ENCODE measurements at places on chromosomes 13 and 19. TPM values are rescaled to one million over a fixed set of nuclear protein-coding genes. Genes with fewer than 3 reads are reported as not detected.

Gene NLRP4
- not detected for total RNA-seq

Gene ZNF491
- total RNA-seq, result not detected

Gene ZNF610
- total RNA-seq, result 5.7 TPM

Gene LIM2
- total RNA-seq, result not detected

Gene PRSS57
- total RNA-seq, result not detected

All from astrocyte (in vitro differentiated cells and primary cell).